RKO (cell line): ENCODE measurements at places on chromosomes 3 and 15.
A peak's percentile ranks its signal among the peaks of the same experiment; 100 is the strongest.

GRCh38 chr3:174859114-174859735 is at the start of gene NAALADL2:
Gene NAALADL2, plus strand, starts transcription at chr3:174859334.
- no peak for DNase-seq

GRCh38 chr3:189758186-189758585 is 127.0 kb downstream of the TP63 start:
- no peak for DNase-seq

- no peak for DNase-seq
These were observed 180.7 kb upstream of the SMAD3 start for GRCh38 chr15:66884661-66885237.

GRCh38 chr3:112293368-112294321 is at the start of gene SLC9C1:
Gene SLC9C1, minus strand, starts transcription at chr3:112294216. Its CDS starts 7,425 bp downstream, at chr3:112286791.
- DNase-seq, result peak; percentile 59

DNA sequence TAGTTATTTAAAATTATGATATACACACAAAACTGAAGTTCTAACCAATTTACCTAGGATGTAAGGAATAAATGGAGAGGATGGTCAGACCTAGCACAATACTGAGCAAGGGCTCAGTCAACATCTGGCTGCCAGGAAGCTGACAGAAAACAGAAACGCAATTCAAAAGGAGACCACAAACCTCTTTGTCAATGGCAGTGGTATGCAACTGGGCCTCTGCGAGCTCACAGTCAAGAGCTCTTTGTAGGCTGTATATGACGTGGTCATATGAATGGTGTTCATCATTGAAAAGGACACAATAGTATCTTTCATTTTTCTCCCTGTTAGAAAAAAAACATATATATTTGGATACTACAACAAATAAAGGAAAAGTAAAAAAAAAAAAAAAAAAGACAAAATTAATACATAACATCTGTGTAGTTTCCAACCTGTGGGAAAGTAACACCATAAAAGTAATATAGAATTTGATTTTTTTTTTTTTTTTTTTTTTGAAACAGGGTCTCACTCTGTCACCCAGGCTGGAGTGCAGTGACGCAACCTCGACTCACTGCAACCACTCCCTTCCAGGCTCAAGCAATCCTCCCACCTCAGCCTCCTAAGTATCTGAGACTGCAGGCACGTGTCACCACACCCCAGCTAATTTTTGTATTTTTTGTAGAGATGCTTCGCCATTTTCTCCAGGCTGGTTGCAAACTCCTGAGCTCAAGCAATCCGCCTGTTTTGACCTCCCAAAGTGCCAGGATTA is 37.9 kb downstream of the UBR1 start:
- peak; percentile 15 for DNase-seq

GRCh38 chr15:49898097-49898496 is 220.9 kb downstream of the ATP8B4 start:
- no peak for DNase-seq

- DNase-seq, result no peak
These were observed 345.2 kb upstream of the IL12A start for GRCh38 chr3:159643406-159643805.

GRCh38 chr3:143627336-143627735 is 220.9 kb downstream of the SLC9A9 start:
- no peak for DNase-seq

GRCh38 chr15:98551936-98552562 is 96.3 kb upstream of the IGF1R start:
- DNase-seq, result no peak

DNA sequence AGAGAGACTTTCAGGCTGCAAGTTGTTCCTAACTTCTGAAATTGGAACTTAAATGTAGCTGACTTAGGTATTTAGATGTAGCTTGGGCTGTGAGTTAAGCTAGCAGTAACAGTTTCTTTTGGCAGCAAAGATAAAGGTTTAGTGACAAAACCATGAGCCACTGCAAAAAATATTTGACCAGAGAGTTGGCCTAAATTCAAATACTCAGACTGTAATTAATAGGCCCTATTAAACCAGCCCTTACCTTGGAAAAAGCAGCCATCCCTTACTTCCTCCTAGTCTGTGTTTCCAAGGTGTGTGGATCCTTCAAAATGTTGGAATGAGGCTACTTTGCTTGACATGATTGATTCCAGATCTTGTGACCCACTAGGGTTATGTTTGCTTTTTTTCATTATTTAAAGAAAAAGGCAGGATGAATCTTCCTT is 8.2 kb downstream of the TPM1 start:
- DNase-seq, result no peak

- no peak for DNase-seq
These were observed 23.1 kb upstream of the MTHFS start for GRCh38 chr15:79919749-79920511.

DNA sequence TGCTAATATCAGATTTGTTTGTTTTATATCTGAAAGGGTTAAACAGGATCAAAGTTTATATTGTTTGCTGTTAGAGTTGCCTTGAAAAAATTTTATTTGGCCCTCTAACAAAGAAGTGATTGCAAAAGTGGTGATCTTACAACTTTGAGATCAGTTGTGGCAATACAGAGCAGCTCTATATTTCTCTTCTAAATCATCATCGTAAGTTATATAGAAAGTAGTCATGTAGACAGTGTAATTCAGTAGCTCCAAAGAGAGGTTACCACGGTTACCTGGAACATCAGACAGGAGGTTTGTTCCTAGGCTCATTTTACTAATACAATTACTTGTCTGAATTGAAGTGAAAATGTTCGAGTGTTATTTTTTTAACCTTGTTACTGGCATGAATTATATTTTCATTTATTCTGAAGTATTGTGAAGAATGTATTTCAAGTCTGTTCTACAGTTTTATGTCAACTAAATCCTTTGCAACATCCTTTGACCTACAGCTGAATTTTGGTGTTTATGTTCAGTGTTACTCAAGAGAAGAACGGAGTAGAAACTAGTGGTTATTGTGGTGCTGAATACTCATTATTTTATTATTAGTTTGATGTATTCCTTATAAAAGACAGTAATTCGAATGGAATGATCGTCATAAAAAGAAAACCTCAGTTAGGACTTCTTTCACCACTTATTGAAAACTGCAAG is 214.2 kb downstream of the NAALADL2 start:
- DNase-seq, result no peak
